NCI-H1105 (cell line): ENCODE measurements at places on chromosomes 1 and 21.

- DNase-seq = peak; percentile 31
These were observed 17.9 kb upstream of the ETV3 start for GRCh38 chr1:157156058-157156541.

DNA sequence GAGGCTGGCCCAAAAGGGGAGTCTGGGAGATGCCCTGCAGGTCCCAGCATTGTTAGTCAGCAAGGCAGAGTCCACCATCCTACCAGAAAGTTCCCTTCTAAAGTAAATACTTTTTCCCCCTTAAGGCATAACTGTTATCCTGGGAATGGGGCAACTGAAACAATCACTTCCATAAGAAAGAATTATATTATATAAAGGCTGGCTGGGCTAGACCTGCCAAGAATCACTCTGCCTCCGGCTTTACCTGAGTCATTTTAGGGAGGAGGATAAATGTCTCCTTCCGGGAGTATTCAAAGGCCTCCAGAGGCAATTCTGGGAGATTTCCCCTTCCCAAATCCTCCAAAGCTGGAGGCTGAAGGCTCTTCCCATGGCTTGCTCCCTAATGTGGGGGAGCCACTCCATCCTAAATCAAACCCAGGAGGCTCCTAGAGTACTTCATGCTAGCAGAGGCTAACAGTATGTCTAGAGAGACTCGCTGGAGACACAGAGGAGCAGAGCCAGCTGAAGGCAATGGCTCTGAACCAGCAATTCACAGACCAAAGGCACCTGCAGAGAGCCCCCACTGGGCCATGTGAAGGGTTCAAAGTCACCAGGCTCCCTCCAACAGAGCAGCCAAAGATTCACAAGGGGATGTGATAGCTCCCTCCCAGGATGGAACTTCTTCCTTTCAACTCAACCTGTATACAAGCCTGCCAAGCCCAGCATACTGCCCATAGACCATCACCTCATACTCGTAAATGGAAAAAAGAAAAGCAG is 116.0 kb downstream of the ASTN1 start:
- no peak for DNase-seq

- DNase-seq = peak; percentile 68
These were observed 53.2 kb upstream of the CFAP126 start for GRCh38 chr1:161420763-161421455.

GRCh38 chr1:86573763-86574484 is 27.0 kb downstream of the CLCA4 start:
- no peak for DNase-seq

- DNase-seq = no peak
These were observed 127.7 kb downstream of the SPATA46 start for GRCh38 chr1:162248854-162249535.

GRCh38 chr1:32144033-32144432 is 35.4 kb upstream of the TXLNA start:
- no peak for DNase-seq

GRCh38 chr21:35019631-35020032 is 29.5 kb downstream of the RUNX1 start:
- DNase-seq = no peak
